ENCODE measurements at places on chromosomes 11 and 22.

- no peak for DNase-seq
These were observed 1135.5 kb downstream of the JRKL start for GRCh38 chr11:97525273-97525672.

- no peak for DNase-seq
These were observed 19.9 kb downstream of the OR8G5 start for GRCh38 chr11:124276081-124276480.

GRCh38 chr22:25718135-25718840 lies 23.7 kb upstream of the MYO18B start:
- DNase-seq = no peak

DNA sequence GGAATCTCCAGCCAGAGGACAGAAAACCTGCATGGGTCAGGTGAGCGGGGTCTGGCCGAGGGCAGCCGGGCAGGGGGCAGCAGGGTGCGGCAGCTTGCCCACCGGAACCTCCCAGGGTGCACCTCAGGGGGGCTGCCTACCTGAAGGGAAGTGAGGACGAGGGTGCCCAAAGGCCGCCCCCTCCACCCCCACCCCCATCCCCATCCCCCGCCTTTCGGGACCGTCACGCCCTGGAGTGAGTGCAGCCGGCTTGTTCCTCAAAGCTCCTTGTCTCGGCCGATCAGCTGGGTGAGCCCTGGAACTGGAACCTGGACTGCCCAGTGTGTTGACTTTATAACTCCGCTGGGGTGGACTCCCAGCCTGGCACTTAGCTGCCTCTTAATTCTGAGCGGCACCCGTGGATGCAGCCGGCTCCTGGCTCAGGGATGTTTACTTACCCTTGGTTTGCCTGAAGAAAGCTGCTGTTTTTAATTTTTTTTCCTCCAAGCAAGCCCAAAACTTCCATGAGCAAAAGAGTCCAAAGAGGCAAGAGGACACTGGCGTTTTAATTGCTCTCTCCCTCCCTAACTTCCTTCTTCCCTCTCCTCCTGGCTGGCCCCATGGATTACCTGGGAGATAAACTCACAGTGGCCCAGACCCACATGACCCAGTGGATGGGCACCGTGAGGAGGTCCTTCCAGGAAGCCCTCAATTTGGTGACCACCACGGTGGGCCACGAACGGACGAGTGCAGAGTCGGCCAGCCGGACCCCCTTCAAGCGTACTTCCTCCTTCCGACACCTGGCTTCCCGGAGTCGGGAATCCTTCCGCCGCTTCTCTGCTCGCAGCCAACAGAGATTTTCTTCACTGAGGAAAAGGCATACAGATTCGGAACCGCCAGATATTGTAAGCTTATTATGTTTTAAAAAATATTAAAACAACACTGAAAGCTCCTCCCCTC lies 87.8 kb upstream of the CRYBB3 start:
- DNase-seq = no peak

GRCh38 chr11:100735949-100736675 lies 49.0 kb downstream of the ARHGAP42 start:
- no peak for DNase-seq

GRCh38 chr22:30340911-30341685 lies 14.4 kb upstream of the TBC1D10A start:
- DNase-seq = no peak

DNA sequence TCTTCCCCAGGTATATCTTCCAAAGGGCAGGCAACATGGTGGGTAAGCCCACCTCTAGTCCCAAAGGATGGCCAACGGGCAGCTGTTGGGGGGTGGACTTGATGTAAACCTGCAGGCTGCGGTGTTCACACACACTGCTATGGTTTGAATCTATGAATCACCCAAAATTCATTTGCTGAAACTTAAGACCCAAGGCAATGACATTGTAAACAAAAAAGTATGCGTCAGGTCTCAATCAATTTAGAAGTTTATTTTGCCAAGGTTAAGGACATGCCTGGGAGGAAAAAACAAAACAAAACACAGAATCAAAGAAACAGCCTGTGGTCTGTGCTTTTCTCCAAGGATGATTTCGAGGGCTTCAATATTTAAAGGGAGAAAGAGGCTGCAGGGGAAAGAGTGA lies 18.3 kb downstream of the RCN1 start:
- DNase-seq = no peak

GRCh38 chr11:116272181-116272789 lies 500.5 kb downstream of the BUD13 start:
- DNase-seq = no peak

DNA sequence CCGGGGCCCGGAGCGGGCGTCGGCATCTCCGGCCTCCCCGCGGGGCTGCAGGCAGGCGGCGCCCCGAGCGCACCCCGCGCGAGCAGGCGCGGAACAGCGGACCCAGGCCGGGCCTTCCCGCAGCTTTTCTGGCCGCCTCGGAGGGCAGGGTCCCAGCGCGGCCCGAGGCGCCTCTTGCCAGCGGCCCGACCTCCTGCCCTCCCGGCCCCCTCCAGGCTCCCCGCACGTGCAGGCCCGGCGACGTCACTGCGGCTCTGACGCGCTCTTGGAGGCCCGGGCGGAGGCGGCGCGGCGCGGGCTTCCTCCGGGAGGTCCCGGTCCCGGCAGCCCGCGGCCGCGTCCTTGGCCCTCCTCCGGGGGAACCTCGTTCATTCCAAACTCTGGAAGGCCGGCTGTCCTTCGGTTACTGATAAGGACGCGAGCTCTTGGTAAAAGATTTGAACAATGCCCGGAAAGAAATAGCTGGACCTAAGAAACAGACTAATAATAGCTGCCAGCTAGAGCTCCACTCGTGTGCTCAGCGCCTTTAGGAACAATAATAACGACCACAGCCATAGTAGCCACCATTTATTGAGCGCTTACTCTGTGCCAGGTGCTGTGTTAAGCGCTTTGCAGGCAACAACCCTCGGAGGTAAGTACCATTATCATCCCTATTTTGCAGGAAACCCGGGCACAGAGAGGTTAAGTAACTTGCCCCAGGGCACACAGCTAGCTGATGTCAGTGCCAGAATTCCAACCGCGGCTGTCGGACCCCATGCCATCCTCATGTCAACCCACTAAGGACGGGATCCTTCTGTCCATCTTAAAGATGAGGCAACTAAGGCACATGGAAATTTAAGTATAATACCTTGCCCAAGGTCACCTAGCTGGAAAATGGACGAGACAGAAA lies 39.1 kb upstream of the CREB3L1 start:
- peak; percentile 82 for DNase-seq

DNA sequence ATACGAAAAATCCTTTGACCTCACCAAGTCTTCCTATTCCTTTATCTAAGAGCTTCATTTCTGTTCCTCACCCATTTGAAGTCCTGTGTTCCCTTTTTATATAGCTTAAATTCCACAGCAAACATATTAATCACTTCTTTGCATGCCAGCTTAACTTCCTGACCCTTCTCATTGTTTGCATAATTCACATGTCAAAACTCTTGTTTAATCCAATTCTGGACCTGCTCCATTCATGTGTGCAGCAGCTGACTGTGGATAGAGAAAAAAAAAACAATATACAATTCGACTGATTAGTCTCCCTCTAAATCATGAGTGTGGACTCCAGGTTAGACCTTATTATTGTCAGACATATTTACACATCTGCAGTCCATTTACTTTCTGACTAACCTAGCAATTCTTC lies 991.2 kb upstream of the TENM4 start:
- DNase-seq = no peak

- no peak for DNase-seq
These were observed 9.7 kb downstream of the TMEM45B start for GRCh38 chr11:129825380-129825779.

- no peak for DNase-seq
These were observed 78.1 kb downstream of the CD44 start for GRCh38 chr11:35216962-35217678.

- no peak for DNase-seq
These were observed 266.0 kb upstream of the NARS2 start for GRCh38 chr11:78840623-78841022.

DNA sequence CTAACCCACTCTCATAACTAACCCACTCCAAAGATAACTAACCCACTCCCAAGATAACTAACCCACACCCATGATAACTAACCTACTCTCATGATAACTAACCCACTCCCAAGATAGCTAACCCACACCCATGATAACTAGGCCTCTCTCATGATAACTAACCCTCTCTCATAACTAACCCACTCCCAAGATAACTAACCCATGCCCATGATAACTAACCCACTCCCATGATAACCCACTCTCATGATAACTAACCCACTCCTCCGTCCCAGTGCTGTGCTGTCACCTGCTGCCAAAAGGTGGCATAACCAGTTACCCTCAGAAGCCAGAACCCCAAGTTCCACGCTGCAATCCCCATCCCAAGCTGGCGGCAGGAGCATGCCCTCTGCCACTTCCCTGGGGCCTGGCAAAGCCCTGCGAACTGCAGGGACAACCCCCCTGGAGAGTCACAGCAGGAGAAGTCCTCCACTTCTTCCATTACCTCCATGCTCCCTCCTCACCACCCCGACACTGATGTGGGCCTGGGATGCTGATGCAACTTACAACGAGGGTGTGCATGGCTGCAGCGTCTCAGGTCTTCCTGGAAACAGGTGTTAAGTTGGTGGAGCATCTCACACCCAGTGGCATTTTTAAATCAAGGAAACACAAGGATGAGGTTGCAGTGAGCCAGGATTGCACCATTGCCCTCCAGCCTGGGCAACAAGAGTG lies 30.8 kb upstream of the CELSR1 start:
- DNase-seq = no peak

DNA sequence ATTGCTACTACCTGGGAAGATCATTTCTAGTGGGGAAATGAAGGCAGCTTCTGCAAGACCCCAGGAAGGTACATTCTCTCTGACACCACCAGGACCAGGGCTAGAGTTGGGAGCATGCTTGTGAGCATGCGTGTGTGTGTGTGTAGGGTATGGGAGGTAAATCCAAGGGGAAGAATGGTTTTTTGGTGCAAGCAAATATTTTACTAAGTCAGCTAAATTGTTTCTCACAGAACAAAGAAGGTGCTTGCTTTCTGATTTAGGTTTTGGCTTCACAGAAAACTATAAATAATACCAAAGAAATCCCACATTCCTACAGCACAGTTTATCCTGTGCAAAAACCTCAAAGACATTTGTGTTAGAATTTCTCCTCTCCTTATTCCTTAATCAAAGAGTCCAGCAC lies 344.0 kb upstream of the CCDC90B start:
- no peak for DNase-seq

DNA sequence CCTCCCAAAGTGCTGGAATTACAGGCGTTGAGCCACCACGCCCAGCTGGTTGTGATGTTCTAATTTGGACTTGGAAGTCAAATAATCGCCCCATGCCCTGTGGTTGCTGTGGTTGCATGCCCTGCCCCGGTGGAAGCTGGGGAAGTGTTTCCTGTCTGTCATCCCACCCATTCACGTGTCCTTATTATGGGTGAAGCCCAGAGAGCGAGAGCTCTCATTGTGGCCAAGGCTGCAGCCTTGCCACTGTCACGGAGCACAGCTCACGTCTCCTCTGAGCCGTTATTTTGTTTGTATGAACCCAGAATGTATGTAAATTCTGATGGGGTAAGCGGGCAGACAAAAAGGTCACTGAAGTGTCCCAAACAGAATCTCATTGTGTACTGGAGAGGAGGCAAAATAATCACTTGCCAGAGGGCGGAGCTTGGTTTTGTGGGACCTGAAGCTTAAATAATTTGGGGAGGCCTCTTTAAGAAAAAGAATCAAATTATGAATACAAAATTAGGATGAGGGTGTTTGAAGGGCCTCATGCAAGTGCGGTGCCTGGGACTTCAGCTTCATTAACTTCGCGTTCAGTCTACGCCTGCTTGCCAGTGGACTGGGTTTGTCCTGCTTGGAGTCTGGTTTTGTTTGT lies 25.8 kb upstream of the TREH start:
- DNase-seq = no peak

GRCh38 chr11:44403587-44404273 lies 93.8 kb upstream of the ALX4 start:
- no peak for DNase-seq

- DNase-seq = no peak
These were observed 75.7 kb downstream of the LRRC4C start for GRCh38 chr11:41383768-41384167.
